ENCODE measurements at places on chromosomes 5 and 9.

- DNase-seq: no peak
Observed at GRCh38 chr9:71210326-71210725, 88.9 kb upstream of the TRPM3 start.

GRCh38 chr5:36689225-36689624, 82.8 kb downstream of the SLC1A3 start:
- no peak for DNase-seq

- DNase-seq: no peak
Observed at GRCh38 chr5:59842999-59843398, 50.5 kb downstream of the PDE4D start.

DNA sequence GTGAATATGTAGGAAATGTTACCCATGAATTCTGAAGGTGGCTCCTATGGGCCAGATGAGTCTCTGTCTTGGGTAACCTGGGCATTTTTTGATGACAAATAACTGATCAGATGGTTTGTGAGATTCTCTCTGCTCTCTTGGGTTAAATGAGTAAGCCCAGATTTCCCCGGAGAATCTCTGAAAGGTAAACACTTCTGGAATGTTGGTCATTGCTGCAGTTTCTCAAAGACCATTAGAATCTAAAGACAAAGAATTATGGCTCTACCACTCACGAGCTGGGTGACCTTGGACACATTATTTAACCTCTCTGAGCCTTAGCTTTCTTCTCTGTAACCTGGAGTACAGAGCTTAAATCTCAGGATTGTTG, 191.2 kb downstream of the DAB2IP start:
- DNase-seq: no peak

- no peak for DNase-seq
Observed at GRCh38 chr9:128409978-128410377, 10.7 kb upstream of the CERCAM start.
